Neural crest cell (in vitro differentiated cells): ENCODE measurements at places on chromosomes 7 and 10.

DNA sequence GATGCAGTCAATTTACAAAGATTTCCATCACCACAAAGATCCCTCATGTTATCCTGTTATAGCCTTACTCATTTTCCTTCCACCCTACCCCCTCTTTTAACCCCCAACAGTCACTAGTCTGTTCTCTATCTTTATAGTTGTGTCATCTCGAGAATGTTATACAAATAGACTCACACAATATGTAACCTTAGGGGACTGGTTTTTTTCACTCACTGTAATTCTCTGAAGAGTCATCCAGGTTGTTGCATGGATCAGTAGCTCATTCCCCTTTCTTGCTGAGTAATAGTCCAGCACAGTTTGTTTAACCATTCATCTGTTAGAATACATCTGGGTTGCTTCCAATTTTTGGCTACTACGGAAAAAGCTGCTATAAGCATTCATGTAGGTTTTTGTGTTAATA is 121.1 kb upstream of the PDE1C start:
- no peak for DNase-seq

- DNase-seq, result peak; percentile 53
Observed at GRCh38 chr7:29194594-29195427, at the start of gene CHN2. Gene CHN2, plus strand, starts transcription at chr7:29194775.

- no peak for DNase-seq
Observed at GRCh38 chr10:4691776-4692175, 134.2 kb upstream of the AKR1E2 start.

DNA sequence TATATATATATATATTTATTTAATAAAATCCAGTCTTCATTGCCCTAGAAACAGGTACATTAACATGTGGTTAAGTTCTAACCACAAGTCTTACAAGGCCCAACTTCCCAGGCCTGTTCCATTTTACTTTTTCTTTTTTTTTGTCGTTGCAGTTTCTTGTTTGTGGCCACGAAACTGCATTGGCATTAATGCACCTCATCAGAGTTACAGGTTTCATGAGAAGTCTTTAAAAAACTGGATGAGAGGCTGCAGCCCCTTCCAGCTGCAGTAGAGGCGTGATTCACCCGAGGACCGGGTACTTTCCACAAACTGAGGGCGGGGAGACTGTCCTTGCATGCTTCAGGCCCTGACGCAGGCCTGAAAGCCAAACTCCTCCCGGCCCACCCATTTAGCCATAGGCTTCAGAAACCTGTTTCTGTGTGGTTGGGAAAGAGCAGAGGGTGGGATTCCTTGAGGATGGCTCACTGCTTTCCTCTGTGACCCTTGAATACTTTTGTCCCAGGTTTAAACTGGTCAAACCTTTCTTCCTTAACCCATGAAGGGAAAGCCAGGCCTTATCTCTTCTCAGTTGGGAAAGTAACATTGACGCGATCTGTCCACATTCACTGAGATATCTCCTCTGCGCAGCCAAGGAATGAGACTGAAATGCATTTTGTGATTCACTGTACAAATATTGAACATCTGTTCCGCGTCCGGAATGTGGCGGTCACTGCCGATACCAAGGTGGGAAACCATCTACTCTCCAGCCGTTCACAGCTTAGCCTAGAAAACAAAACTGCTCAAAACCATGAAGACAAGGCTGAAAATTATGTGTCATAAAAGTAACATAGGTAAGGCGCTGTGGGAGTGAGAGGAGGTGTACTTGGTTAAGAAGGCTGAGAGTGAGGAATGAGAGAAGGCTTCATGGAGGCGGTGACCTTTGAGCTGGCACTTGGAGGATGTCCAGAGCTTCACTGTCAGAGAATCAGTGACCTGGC is 311.7 kb downstream of the GATA3 start:
- no peak for DNase-seq

DNA sequence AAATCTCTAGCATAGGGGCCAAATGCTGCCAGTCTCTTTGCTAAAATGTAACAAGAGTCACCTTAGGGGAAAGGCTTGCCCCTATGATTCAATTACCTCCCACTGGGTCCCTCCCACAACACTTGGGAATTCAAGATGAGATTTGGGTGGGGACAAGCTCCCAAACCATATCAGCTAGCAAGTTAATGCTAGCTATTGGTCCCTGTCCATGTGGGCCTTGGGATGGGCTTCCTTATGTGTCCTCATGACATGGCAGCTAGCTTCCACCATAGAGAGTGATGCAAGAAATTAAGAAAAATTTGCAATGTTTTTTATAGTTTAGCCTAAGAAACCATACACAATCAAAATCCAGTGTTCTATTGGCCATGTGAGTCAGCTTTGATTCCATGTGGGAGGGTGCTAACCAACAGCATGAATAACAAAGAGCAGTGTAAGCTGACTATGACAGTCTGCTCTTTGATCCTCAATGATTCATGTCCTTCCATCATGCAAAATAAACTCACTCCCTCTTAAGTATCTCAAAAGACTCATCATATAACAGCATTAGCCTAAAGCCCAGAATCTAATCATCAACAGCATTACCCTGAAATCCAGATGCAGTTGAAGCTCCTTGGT is 21.7 kb upstream of the ZNF365 start:
- no peak for DNase-seq

- DNase-seq, result no peak
Observed at GRCh38 chr10:72006026-72006425, 41.8 kb downstream of the CHST3 start.

DNA sequence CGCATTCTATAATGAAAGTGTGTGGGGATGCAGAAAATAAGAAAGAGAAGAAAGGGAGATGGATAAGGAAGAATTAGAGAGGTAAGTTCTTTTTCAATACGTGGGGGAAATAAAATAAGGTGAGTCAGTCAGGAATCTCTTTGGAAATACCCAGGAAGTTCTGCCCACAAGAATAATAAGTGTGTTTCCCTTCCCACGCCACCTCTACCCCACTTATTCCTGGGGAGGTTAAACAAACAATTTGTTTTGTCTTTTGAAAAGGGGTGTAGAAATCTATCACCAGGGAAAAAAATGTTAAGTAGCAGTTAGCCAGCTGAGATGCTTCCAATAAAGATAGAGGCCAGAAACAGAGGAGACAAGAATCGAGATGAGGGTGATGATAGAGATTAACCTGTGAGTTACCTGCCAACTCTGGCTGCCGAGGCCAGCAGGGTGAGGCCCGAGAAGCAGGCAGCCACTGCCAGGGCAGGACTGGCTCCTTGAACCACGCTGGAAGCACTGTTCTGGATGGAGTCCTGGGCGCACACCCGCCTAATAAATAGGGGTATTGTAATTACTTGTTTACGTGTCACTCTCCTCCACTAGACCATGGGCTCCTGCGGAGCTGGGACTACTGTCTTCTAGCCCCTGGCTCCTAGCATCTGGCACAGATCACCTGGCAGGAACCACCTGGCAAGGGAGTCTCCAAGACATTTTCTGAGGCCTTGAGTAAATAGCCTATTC is 191.3 kb downstream of the FGFR2 start:
- no peak for DNase-seq

GRCh38 chr10:983971-984655 is 4.1 kb upstream of the GTPBP4 start:
- no peak for DNase-seq

GRCh38 chr7:117871778-117872538 is 1.3 kb downstream of the CTTNBP2 start:
- peak; percentile 7 for DNase-seq

DNA sequence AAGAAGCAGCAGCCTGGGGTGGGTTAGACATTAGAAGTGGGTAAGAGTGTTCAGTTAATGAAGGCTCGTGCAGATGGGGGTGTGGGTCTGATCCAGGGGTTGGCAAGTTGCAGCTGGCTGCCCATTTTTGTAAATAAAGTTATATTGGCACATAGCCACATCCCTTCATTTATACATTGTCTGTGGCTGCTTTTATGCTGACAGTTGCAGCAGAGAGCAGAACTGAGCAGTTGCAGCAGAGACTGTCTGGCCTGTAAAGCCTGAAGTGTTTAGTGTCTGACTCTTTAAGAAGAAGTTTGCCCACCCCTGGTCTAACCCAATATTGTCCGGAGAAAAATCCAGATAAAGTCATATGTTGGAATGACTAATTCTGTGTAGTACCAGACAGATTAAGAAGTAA is 38.1 kb downstream of the GLRX3 start:
- DNase-seq, result no peak

DNA sequence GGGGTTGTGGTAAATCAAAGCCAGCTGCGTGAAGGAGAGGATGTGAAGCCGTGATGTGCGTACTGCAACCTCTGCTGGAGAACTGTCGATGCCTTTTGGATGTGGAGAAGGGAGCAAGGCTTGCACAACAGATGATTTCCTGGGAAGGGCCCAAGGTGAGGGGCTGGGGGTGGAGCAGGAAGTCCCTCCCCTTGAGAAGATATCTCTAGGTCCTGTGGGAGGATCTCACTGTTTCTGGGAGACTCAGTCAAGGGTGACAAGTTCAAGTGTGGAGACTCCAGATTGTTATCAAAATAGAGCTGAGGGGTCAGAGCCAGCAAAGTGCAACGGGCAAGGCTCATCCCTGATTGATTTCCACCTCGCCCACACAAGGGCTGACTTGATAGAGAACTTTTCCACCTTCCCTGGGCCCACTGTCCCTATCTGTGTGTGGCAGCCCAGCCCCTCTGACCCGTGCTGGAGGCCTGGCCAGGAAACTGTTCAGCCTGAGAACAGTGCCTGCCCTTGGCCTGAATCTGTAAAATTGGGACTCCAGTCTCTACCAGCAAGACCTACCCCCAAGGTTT is 55.0 kb downstream of the COL13A1 start:
- DNase-seq, result no peak

DNA sequence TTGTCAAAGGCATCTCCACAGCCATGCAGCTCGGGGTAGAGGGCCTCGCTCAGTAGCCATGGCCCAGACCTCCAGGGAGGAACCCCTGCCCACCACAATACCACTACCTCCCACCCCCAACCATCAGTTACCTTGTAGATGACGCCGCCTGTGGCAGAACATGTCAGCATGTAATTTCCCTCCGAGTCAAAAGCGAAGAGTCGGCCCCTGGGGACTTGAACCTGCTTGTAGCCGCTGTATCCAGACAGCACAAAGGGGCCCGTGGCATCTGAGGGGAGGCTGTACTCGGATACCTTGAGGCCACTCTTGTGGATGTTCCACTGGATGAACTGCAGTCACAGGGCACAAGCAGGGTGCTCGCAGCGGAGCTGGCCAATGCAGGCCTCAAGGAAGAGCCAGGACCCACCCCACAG is 16.3 kb upstream of the CYREN start:
- DNase-seq, result no peak

DNA sequence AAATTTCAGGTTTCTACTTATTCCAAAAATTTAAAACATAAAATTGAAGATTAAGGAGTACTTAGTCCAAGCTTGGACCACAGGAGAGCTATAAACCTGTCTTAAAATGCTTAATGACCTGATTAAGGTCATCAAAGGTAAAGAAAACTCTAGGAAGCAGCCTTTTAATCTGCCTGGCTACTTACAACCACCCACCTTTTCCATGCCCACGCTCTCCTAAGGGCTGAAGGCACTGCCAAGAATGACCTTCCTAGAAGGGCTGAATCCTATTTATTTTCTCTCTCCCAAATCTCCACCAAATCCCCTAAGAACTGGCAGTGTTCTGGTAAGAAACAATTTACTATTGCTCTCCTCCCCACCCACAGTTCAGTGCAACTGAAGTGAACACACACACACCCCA is 6.8 kb downstream of the MPP7 start:
- no peak for DNase-seq

DNA sequence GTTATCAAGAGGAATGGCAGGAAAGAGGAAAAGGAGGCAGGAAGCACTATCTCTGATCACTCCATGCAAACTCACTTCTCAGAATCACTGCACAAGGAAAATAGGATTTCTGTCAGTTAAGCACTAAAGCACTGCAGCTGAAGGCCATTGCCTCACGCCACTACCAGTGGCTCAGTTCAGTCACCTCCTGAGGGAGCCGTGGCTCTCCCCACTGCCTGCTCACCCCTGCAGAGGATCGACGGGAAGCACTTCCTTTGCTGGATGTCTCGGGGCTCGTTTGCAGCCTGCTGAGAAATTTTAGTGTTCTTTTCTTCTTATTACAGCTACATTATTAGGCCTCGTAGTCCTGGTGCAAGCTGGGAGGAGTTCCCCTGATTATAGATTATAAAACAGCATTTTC is 90.1 kb upstream of the ADCY1 start:
- DNase-seq, result no peak

GRCh38 chr10:31620226-31621151 is 301.5 kb downstream of the ZEB1 start:
- no peak for DNase-seq

DNA sequence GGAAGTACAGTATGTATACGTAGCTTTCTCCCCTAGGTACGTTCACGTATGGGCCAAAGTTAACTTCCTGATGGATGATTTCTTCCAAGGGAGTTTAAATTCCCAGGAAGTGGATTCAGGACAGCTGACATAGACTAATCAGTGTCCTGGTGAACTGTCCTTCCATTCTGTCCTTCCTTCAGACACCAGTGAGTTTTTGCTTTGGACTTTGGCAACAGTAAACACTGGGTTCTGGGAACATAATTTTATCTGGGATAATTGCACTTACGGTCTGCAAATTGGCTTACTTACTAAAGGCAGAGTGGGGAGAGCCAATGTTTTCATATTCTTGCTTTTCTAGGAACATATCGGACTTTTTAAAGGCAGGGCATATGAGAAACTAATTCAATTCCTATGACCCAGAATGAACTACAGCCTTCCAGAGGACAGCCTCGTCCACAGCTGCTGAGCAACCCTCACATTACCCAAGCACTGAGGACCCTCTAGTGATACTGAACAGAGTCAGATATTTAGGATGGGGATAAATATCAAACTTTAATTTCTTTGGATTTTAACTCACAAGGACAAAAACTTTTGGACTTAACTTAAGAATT is 97.9 kb downstream of the RAB18 start:
- DNase-seq, result no peak

DNA sequence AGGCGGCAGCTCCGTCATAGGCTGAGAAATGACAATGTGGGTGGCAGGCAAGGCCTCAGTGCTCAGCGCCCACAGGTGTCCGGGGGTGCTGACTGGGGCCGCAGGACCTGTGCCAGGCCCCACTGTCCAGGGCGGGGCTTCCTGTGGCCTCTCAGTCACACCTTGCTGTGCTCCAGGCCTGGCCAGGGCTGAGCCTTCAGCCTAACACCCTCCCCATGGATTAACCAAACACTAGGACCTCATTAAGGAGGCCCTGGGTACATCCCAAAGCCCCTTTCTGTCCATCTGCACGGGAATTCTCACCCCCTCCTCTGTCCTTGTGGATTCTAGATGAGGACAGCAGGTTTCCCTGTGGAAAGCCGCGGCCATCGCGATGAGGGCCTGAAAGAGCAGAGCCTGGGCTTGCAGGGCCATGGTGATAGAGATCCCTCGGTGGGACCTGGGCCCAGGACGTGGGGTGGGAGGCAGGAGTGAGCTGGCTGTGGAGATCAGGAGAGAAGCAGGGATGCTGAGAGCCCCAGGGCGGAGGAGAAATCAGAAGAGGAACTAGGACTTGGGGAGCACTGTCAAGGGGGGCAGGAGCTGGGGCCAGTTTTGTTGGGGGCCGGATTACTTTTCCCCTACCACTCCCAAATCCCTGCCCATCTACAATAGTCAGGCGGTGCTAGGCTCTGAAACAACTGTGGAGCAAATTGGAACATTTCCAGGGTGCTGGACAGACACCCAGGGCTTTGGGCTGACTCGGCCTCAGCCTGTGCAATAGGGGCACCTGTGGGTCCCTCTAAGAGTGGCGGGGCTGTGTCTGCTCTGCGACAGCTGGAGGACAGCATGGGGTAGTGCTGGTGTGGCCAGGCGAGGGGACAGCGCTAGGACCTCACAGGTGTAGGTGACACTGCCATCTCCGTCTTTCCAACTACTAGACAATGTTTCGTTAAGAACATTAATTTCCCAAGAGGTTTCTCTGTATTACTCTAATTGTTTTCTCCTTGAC is 23.3 kb upstream of the MNX1 start:
- no peak for DNase-seq
